ENCODE measurements at places on chromosomes 7 and 10.

DNA sequence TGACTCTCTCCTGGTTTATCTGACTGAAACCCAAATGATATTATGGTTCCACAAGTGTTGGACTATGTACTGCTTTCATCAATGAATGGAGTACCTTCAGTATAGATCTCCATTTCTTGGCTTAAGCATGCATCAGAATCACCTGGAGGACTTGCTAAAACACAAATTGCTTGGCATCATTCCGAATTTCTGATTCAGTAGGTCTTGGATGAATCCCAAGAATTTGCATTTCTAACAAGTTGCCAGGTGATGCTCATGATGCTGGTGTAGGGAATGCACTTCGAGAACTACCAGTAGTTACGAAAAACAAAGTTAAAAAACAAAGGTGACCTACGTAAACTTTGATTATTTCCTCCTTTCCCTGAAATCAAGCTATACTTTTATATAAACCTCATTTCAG, 119.0 kb upstream of the FEZF1 start:
- DNase-seq = no peak

- DNase-seq = no peak
Measured at GRCh38 chr10:75395932-75396630, 5.5 kb downstream of the ZNF503 start.

GRCh38 chr7:137245890-137246289, 97.6 kb downstream of the PTN start:
- no peak for DNase-seq

DNA sequence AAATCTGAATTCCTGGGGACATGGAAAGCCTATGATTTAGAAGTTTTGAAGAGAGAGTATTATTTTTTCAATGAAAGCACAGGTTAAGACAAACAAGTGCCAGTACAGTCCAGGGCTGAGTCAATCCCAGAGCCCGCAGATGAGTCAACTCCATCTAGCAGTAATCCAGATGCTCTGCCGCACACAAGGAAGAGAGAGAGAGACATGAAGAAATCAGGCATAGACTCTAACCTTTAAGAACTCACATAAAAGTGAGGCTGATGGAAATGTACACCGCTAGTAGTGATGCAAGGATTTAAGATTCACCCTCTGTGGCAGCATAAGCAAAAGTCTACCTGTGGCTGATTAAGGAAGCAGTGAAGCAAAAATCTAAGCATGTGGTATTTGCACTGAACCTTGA, 651.5 kb downstream of the TNS3 start:
- DNase-seq = no peak

DNA sequence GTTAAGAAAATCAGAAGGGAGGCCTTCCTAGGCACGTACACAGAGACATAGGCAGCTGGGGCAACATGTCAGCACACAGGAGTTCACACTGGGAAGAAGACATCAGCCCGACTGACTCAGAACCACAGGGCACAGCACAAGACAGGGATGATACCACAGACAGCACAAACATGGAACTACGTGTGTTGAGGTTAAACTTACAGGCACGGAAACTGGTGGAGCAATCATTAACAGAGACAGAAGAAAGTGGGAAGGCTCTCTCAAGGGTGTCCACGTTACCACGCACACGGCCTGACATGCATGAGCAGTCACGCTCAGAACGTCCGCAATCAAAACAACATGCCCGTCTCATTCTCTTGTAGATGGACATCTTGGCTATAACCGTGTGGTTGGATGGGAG, 636.4 kb downstream of the KCNMA1 start:
- no peak for DNase-seq

DNA sequence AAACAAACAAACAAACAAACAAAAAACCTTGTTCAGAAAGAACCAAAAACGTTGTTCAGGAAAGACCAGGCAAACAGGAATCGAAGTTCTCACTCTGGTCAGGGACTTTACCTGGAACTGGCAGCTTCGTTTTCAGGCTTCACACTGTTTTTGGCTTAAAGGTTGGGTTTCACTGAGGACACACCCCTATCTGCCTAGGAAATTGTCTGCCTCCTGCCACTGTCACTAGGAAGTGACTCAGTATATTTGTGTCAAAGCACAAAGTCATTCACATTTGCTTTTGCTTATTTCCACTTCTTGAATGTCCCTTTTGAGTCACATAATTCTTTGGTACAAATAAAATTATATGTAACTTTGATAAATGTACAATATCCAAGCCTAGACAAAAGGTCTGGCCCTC, 37.9 kb downstream of the PNLIPRP3 start:
- no peak for DNase-seq

DNA sequence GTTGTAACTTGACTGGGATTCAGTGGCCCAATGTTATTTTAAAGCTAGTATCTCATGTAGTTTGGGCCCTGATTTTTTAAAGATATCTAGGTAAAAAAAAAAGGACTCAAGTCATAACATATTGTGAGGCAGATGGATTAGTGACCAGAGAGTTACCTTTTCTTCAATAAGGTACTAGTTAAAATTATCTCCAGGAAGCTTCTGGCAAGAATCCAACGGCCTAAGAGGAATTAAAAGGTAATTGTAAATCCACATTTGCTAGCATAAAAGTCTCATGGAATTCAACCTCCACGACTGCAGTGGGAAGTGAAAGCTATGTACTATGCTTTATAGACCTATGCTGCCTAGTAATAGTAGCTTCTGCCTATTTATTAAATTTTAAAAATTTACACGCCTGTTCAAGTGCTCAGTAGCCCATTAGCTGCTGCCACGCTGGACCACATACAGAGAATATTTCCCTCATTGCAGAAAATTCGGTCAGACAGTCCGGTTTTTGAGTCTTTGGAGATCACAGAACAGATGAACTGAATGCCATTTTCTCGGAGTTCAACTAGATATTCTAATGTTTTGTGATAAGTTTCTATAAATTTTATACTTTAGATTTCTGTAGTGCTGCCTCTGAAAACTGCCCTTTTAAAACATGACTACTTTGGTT, 118.4 kb downstream of the NSUN6 start:
- DNase-seq = no peak

DNA sequence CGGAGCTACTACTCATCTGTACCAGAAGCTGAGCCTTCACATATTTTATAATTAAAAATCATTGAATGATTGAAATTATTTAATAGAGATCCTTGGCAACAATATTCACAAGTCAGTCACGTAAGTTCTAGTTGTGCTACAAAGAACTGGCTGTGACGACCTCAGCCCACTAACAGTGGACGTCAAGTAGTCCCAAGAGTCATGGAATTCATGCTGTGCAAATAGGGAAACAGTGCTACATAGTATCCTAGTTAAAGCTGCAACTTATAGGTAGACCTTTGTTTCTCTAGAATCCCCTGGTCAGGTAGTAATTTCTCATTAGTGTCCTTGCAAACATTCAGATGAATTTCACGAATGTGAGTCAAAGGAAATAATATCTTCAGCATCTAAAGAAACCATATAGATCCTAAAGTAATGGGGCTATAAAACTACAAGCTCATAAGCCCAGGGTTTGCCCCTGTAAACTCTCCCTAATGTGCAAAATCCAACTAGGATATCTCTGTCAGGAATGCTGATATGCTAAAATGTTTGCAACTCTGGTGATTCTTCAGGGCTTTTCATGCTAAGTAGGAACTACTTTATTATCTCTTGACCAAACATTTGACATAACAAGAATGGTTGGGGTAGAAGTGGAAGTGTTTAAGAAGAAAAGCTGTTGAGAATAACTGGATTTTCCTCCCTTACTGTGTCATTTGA, 31.2 kb downstream of the CFAP69 start:
- no peak for DNase-seq

- no peak for DNase-seq
Measured at GRCh38 chr7:87445897-87446296, 29.6 kb downstream of the ABCB4 start.

- no peak for DNase-seq
Measured at GRCh38 chr10:129365767-129366402, 101.2 kb upstream of the MGMT start.

DNA sequence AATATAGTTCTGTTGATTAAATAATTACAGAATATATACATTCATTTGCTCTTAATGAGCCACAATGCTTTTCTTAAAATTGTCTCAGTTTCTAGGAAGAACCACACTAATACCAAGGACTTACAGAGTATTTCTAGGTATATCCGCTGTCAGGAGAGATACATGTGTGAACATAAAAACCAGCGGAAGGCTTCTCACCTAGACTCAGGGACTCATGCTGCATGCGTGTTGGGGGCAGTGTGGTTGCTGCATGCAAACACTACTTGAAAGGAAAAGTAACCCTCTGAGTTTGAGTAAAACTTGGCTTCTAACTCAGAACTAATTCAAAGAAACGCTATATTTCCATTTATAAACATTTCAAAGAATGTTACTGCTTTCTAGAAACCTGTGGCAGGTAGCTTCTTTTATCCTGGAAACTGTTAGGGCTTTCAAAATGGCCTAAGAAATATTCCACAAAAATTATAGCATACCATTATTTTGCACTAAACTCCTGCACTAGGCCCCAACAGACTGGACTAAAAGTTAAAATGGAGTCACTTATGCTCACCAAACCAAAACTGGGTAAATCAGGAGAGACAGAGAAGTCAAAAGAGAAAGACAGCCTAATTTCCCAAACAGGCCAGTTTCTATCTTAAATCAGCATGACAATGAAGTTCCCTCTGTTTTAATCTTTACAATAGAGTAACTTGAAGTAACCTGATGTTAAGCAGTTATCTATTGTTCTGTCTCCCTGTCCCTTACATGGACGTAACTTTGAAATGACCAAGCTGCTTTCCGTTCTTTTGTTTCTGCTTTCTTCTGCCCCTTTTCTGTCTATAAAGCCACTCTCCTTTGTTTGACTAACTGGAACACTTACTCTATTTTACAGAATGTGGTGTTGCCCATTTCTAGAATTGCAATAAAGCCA, 95.2 kb upstream of the FAM133B start:
- DNase-seq = no peak

DNA sequence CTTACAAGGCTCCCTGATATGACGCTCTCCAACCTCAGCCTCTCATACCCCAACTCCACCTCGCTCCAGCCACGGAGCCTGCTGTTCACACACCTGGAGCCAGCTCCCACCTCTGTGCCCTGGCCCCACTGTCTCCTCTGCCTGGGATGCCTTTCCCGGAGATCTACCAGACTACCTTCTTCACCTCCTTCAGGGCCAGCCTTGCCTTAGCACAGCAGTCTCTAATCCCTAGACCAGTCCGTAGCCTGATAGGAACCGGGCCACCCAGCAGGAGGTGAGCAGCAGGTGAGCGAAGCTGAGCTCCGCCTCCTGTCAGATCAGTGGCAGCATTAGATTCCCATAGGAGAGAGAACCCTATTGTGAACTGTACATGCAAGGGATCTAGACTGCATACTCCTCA, 23.2 kb upstream of the SMURF1 start:
- no peak for DNase-seq

GRCh38 chr10:101934686-101935305, 91.2 kb upstream of the KCNIP2 start:
- no peak for DNase-seq

- DNase-seq = no peak
Measured at GRCh38 chr10:113982769-113983168, 60.9 kb upstream of the ADRB1 start.

DNA sequence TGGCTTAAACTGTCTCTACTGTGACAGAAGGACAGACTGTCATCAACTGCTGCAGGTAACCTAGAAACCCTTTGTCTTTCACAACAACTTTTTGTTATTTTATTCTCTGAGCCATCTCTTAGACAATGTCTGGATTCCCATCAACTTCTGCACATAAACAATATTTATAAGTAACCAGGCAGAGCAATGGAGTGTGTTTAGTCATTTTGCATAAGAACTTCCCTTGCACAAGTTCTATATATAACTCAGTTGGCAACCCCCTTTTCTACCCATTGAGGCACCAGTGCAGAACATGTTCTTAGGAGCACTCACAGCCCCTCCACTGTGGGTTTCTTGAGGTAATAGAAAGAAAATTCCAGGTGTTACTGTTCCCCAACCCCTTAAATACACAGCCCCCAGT, 65.0 kb upstream of the IL6 start:
- DNase-seq = no peak

DNA sequence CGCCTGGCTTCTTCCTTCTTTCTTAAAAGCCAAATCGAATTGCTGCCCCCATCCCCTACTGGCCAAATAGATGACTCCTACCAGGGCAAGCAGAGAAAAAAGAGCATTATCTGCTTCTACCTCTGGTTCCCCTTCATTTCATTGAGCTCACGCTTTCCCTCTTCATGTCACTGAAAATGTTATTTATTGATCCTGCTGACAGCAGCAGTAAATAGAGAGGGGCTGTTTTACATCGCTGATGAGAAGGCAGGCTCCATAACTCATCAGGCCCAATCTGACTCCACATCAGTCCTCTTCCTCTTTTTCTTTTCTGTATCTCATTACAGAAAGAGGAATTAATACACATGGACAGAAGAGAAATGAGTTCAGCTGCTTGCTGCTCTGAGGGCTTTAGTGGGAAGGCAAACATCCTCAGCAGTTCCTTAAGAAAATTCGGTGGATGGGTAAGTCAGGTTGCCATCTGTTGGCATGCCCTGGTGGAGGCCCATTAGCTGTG, 904.1 kb downstream of the KCNMA1 start:
- no peak for DNase-seq

- no peak for DNase-seq
Measured at GRCh38 chr10:4385231-4385870, 440.7 kb upstream of the AKR1E2 start.

- no peak for DNase-seq
Measured at GRCh38 chr7:105876964-105877601, 684 bp upstream of the ATXN7L1 start.

GRCh38 chr10:28713626-28714352, 36.5 kb downstream of the BAMBI start:
- no peak for DNase-seq

DNA sequence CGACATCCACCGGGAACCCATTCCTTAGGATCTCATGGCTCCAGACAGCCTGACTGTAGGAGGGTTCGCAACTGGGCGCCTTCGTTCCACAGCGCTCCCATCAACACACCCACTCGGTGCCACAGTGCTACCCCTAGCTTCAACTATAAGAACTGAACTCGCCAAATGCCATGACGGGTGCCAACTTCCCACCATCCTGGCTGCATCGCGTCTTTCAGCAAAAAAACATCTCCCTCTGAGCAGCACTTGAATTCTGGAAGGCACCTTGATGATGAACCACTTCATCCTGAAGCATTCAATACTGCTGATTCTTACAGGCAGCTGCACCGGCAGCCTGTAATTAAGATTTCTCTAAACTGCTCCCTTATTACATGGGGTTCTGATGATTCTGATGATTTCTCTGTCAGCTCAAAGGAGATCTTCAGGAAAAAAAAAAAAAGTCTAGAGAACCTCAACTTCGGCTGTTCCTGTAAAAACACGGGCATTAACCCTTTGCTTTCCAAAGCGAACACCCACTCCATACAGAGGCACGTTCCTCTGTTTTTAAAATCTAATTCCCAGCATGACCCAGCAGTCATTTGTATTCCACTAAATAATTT, 1.3 kb downstream of the CYTH3 start:
- no peak for DNase-seq

GRCh38 chr10:129334266-129334665, 132.8 kb upstream of the MGMT start:
- no peak for DNase-seq

- no peak for DNase-seq
Measured at GRCh38 chr10:28800144-28800543, 122.8 kb downstream of the BAMBI start.

- DNase-seq = no peak
Measured at GRCh38 chr10:31851216-31851615, 77.4 kb downstream of the ARHGAP12 start.

Data from esophagus squamous epithelium (tissue), 5 donors.